NCI-H146 (cell line): ENCODE measurements at places on chromosomes 13 and 19.

GRCh38 chr19:18586306-18586705 is 2.3 kb upstream of the REX1BD start:
- no peak for DNase-seq

DNA sequence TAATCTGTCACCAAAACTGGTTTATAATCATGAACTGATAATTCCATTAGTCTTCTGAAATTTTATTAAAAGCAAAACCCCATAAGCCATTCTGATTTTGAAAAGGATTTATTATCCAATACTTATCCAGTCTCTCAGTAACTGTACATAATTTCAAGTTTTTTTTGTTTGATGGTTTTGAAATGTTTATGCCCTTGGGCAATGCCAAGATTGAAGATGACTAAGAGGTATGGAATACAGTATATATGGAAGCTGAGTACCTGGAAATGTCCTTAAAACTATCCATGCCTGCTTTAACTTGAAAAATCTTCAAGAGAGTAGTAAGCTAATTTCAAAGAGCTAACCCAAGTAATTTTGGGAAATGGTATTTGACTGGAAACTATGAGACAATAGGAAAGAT is 1.8 kb upstream of the NEK5 start:
- DNase-seq: no peak

DNA sequence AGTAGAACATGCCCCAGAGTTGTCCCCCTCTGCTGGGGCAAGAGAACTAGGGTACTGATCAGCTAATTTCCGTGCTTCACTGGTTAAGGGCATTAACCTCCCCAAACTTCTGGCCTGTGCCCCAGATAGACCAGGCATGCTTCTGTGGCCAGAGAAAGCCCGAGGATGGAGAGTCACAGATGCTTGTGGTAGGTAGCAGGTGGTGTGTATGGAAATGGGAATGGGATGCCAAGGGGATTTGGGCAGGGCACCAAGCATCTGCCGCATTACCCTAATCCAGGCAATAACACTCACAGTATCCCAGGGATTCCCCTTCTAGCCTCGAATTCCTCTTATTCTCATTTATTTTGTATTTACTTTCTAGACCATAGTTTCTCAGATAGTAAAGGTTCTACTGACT is 124.8 kb upstream of the KLF12 start:
- DNase-seq: no peak

- peak; percentile 21 for DNase-seq
These were observed 171.4 kb downstream of the OXGR1 start for GRCh38 chr13:96822895-96823294.

DNA sequence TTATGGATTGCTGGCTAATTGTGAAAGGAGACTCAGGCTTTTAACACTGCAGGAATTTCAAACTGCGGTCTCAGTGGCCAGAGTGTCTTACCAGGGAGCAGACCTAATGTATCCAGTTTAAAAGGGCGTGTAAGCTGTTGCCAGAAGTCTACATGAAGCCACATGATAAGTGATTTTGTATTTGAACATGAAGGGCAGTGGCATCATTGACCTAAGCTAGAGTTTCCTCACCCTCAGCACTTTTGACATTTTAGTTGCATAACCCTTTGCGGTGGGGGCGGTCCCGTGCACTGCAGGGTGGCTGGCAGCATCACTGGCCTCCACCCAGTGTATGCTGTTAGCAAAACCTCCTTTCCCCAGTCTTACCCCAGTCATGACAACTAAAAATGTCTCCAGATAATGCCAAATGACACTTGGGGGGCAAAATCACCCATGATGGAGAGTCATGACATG is 23.7 kb upstream of the GPR18 start:
- no peak for DNase-seq

DNA sequence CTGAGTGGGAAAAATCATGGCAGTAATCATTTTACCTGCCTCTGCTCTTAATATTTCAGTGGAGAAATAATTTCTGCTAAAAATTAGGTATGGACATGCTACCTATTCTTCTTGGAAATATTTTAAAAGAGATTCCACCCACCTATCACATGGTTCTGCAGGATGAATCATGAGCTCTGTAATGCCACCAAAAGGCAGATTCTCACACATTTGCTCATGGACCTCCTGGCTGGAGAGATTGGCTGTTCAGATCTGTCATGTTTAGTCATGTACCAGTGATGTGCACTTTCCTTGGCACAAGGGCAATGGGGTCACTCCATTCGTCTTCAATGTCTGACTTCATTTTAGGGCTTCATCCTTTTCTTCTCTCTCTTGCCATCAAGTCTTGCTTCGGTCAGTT is 101.8 kb upstream of the MBNL2 start:
- no peak for DNase-seq

- DNase-seq: no peak
These were observed 482.5 kb upstream of the SPRY2 start for GRCh38 chr13:80823472-80823871.

DNA sequence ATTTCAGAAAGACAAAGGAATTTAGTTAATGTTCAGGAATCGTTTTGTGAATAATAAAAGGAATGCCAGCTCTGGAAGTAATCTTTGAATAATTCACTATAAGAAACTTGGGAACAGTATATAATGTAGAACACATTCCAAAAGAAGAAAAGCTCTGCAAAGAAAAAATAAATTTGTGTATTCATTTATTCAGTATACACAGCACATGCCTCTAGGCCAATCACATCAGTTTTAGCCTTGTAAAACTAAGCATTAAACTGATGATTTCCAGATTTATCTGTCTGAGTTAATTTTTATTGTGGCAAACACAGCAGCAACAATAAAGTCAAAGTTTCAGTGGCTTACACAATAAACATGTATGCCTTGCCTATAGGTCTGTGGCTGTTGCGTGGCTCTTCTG is 5.7 kb upstream of the RXFP2 start:
- no peak for DNase-seq

DNA sequence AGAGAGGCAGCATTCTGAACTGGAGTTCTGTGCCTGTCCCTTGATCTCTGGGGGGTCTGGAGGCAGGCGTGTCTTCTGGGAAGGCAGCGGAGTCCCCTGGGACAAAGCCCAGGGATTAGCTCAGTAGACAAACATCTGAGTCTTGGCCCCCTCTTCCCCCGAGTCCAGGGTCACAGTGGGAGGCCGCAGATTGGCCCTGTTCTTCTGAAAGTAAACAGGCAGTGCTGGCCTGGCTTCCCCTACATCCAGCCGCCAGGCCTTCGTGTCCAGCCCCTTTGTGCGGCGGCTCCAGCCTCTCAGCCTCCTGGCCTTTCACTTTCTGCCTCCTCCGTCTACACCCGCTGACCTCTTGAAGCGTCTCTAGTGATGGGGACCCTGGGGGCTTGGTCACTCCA is 989 bp downstream of the NFILZ start:
- DNase-seq: no peak

DNA sequence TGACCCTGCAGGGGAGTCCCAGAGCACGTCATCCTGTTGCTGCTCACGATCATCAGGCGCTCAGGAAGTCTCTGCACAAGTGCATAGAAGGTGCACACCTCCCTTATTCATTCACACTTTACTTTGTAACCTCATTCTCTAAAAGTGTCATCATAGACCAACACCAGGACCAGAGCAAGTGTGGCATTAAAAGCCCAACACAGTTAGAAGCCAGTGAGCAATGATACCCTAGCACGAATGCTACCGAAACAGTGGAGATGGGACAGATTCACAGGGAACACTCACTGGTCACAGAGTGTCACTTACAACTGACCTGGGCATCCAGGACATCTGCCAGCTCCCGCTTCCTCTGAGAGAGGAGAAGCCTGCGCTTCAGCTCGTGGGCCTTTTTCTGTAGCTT is 17.0 kb downstream of the HAUS8 start:
- no peak for DNase-seq

GRCh38 chr19:17200408-17201079 is 14.6 kb upstream of the USE1 start:
- no peak for DNase-seq

- DNase-seq: peak; percentile 34
These were observed 15.7 kb downstream of the TJP3 start for GRCh38 chr19:3723883-3724282.

DNA sequence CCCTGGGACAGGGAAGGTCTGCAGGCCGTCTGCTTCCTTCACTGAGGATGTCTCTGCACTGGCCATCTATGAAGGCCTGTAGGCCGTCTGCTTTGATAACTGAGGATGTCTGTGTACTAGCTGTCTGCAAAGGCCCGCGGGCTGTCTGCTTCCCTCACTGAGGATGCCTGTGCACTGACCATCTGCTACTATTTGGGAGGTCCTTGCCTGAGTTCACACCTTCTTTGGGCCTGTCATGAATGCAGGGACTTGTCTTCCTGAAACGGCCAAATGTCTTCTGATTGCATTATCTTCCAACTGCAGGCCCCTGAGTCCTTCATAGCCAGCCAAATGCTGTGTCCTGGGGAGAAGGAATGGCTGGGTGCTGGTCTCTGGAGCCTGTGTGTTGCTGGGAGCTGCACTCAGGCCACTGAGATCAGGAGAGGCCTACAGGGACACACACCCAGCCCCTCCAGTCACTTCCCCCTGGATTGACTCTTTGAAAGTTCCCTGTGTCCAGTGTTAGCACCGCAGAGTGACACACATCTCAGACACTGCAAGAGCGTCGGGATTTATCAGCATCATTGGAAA is 72.9 kb downstream of the TEX29 start:
- DNase-seq: no peak

- no peak for DNase-seq
These were observed 25.9 kb downstream of the RASL11A start for GRCh38 chr13:27296496-27296895.
